ENCODE measurements at places on chromosomes 13 and 19. TPM values are rescaled to one million over a fixed set of nuclear protein-coding genes. Genes with fewer than 3 reads are reported as not detected.

SNRNP70 gene
- 259 TPM for total RNA-seq

ZNF559 gene
- 5.0 TPM for total RNA-seq

DNA sequence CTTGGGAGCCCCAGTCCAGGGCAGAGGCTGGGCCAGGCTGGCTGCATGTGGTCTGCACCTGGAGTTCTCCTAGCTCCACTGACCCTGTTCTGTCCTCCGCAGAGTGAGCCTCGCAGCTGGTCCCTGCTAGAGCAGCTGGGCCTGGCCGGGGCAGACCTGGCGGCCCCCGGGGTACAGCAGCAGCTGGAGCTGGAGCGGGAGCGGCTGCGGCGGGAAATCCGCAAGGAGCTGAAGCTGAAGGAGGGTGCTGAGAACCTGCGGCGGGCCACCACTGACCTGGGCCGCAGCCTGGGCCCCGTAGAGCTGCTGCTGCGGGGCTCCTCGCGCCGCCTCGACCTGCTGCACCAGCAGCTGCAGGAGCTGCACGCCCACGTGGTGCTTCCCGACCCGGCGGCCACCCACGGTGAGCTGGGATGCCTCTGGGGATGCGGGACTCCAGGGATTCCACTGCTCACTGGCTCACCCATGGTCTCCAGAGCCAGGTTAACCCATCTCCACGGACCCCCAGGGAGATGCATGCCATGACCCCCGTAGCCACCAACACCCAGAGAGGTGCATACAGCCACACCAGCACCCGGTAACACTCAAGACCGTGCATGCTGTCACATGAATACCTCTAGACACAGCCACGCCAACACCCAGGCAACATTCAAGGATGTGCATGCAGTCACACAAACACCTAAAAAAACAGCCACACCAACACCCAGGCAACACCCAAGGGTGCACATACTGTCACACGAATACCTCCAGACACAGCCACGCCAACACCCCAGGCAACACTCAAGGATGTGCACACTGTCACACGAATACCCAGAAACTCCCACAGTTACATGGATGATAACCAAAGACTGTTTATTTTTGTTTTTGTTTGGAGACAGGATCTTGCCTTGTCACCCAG lies 8.2 kb downstream of the PKN1 start:
- DNase-seq, result no peak
- H3K4me3 ChIP-seq, result peak overlapping the region; percentile 95
- H3K27me3 ChIP-seq, result no peaks in the 10 kb centered on the region

- no peaks in the 10 kb centered on the region for H3K27me3 ChIP-seq
- peaks cover 17% of the 10 kb centered on the region for H3K4me1 ChIP-seq
- H3K4me3 ChIP-seq, result peak overlapping the region; percentile 86
- peaks cover 11% of the 10 kb centered on the region for H3K36me3 ChIP-seq
Measured at GRCh38 chr19:40576151-40576584, 505 bp upstream of the SHKBP1 start.

- H3K27ac ChIP-seq, result no peak overlapping the region
- no peak overlapping the region for H3K4me3 ChIP-seq
- H3K36me3 ChIP-seq, result no peaks in the 10 kb centered on the region
Measured at GRCh38 chr13:67200183-67200582, 30.0 kb downstream of the PCDH9 start.

GRCh38 chr13:42660333-42660965 lies 86.5 kb downstream of the TNFSF11 start:
- no peak for DNase-seq
- no peak overlapping the region for H3K4me3 ChIP-seq
- H3K27me3 ChIP-seq, result peaks cover 26% of the 10 kb centered on the region
- H3K4me1 ChIP-seq, result no peaks in the 10 kb centered on the region
- no peak overlapping the region for H3K27ac ChIP-seq

DNA sequence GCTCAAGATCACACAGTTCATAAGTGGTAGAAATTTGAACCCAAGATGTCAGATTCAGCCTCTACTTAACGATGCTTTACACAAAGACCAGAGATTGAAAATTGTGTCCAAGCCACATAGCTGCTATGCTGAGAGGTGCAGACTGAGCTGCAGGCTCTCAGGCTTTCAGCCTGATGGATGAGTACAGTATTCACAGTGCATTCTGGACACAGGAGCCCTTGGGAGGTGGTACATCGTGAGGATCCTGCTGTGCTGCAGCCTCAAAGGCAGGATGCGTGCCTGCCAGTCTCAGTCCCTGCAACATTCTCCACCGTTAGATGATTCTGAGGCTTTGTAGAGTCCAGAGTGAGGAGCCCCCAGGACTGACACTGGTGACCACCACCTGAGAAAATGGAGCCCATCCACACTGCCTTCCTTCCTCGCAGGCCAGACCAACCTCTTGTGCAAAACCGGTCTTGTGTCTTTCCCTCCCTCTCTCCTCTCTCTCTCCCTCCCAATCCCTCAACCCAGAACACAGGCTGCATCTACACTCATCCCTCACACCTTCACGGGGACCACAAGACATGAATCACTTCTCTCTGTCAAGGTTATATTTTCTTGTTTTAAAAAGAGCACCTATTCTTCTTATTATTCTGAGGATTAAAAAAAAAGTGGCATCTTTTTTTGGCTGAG lies 203.4 kb upstream of the ZNF507 start:
- H3K27ac ChIP-seq, result no peak overlapping the region
- no peak for DNase-seq
- H3K4me3 ChIP-seq, result no peak overlapping the region
- no peaks in the 10 kb centered on the region for H3K4me1 ChIP-seq

DNA sequence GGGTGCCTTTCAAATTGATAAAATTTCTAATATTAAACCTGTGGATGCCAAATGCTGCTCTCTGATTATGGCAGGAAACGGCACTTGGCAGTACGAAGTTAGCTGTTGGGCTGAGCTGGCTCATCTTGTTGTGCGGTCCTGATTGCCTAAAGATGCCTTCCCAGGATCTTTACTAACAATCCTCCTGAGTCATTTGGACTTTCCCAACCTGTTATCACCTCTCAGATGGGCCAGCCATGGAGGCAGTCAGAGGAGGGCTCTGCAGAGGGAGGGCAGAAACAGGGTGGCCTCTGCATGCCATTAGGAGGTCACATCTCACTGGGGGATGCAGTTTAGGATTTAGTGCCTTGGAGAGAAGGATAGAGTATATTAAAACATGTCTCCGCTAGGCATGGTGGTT lies 27.3 kb downstream of the ALOX5AP start:
- H3K27me3 ChIP-seq, result no peaks in the 10 kb centered on the region
- no peak overlapping the region for H3K4me3 ChIP-seq
- peaks cover 21% of the 10 kb centered on the region for H3K4me1 ChIP-seq
- H3K36me3 ChIP-seq, result peaks cover 47% of the 10 kb centered on the region

- H3K36me3 ChIP-seq, result no peaks in the 10 kb centered on the region
- H3K4me3 ChIP-seq, result no peak overlapping the region
- peaks cover 5% of the 10 kb centered on the region for H3K4me1 ChIP-seq
- no peak for DNase-seq
Measured at GRCh38 chr19:16293118-16294091, 31.2 kb upstream of the KLF2 start.

Measured in activated T-helper 1 cell treated with anti-CD3 and anti-CD28 coated beads, Interleukin-12 subunit alpha, Interleukin-12 subunit beta, Interleukin-2, Interleukin-4 antibody, amounts not matched to agents 30 ng/mL and 10 ng/mL and 1 ng/mL, durations not matched to agents 14 hours and 24 hours and 36 hours (primary cell).